ENCODE measurements at places on chromosomes 12 and 14. TPM values are rescaled to one million over a fixed set of nuclear protein-coding genes. Genes with fewer than 3 reads are reported as not detected.

DNA sequence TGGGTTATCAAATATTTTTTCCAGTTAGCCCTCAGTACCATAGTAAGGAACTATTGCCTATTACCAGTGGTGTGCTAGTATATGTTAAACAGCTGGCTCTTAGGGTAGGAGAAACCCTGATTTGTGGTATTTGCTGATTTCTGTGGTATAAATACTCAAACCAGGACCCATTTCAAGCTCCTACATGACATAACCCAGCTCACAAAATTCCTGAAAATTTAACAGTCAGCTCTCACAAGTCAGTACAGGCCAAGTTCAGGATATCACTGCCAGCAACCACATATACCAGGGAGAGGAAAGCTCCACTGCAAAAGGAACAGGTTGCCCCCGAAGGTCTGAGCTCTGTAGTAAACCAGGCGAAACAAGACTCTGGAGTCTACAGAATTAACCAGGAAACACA is 315.3 kb downstream of the NOVA1 start:
- DNase-seq = no peak

DNA sequence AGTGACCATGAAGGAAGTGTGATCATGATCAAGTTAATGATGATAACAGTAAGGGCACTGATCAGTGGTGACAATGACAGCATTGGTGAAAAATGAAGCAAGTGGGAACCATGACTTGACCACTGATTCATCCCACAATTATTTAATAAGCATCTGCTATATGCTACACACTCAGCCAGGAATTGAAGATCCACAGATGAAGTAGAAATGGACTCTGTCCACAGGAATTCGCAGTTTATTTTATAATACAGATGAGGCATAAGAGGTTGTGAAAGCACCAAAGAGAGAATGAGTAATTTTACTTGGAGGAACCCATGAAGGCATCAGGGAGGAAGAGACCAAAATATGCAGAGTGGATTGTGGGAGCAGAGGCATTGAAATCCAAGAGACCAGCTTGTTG is 33.8 kb upstream of the SMUG1 start:
- DNase-seq = no peak

- DNase-seq = no peak
Observed at GRCh38 chr12:68352067-68352466, 19.9 kb upstream of the MDM1 start.

DNA sequence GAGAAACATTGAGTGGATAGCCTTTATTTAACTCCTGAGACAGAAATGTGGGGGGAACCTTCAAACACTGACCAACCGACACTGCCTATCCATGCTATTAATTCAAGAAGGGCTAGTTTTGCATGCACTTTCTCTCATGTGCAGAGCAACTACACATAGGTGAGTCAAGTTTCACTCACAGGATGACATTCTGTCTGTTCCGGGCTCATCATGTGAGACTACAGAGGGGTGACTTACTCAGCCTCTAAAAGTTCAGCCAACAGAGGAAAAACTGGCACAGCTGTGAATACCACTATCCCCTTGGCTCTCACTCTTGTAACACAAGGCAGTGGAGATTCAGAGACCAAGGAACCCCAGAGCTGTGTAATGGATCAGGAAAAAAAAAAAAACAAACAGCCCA is 13.3 kb downstream of the BEST3 start:
- DNase-seq = no peak

DNA sequence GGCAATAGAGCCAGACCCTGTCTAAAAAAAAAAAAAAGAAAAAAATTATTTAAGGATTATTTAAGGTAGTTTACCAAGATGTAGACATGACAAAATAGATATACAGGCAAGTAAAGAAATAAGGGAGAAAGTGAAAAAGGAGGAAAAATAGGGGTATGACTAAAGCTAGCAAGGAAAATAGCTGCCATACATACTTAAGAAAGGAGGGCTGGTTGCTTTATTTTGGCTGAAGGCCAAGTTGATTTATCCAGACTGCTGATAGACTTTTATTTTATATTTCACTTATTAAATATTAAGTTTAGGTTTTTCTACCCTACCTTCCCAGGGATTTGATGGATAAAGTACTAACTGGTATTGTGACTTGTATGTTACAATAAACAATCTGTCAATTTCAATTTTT is 8.3 kb upstream of the AEBP2 start:
- DNase-seq = no peak

DNA sequence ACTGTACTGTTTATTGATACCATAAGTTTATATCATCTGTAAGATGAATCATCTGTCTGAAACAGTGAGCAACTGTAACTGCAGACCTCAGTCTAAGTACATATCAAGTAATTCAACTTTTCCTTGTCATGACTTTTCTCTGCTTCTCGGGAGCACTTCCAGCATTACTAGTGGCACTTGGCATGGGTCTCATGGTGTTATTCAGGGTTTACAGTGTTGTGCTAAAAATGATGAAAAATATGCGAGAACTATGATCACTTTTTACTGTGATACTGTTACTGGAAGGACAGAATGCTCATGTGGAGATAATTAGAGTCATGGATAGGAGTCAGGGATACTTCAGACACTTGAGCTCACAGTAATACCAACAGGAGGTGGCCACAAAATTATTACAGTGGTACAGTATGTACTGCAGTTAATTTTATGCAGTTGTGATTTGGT is 8.3 kb downstream of the KTN1 start:
- no peak for DNase-seq

- no peak for DNase-seq
Observed at GRCh38 chr14:69427596-69427995, 29.1 kb downstream of the SLC39A9 start.

DNA sequence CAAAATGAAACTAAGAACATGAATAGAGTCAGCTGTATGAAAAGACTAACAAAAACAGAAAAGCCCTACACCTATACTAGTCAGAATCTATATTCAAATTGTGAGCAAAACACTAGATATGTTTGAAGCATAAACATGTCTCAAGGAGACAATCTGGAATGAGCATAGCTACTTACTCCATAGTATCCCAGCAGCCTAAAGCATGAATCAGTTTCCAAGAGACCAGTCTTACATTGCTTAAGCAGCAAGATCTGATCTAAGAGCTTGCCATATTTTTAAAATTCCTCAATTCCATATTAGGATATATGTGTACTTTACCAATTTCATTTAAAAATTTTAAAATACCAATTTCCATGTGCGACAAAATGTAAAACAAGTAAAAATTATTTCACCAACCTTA is 7.7 kb downstream of the CAPS2 start:
- no peak for DNase-seq

GRCh38 chr14:87952307-87953094 is 40.5 kb downstream of the GALC start:
- DNase-seq = no peak

DNA sequence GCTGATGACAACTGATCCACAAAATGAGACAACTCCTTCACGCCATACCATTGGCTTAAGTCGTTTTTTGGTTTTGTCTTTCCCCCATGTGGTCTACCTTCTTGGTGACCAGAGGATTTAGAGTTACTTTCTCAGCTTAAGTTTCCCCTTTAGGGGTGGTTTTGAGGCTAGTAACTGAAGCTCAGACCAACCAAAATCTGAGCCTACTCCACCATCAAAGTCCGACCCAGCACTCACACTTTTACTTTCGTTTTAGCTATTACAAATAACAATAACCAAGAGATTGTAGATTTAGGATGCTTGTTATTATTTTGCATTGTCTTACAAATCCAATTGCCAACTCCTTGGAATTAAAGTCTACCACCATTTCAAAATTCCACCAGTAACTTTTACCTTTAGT is 130.6 kb upstream of the MDM1 start:
- no peak for DNase-seq

- no peak for DNase-seq
Observed at GRCh38 chr12:112115259-112116045, 6.9 kb upstream of the NAA25 start.

- DNase-seq = no peak
Observed at GRCh38 chr14:88272390-88273269, 50.4 kb downstream of the KCNK10 start.

DNA sequence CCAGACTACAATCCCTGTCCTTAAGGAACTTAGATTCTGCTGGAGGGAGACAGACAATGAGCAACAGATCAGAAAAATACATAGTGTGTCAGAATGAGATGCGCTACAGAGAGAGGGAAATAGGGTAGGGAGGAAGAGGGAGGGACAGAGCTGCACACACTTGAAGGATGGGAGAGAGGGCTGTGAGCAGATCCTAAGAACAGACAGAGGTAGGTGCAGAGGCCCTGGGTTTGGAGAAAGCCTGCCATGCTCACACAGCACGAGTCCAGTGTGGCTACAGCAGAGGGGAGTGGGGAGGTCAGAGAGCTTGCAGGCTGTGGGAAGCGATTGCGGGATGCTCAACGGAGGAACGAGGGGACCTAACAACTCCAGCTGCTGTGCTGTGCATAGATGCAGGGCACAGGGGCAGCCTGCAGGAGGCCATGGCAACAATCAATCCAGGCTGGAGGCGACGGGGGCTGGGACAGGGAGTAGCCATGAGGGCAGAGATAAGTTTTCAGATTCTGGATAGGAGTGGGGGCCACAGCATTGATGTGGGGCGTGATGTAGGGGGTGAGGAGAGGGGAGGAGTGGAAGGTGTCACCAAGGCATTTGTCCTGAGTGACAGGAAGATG is 20.7 kb downstream of the FAIM2 start:
- DNase-seq = no peak

- DNase-seq = no peak
Observed at GRCh38 chr14:52974406-52974805, 23.6 kb upstream of the FERMT2 start.

GRCh38 chr12:50195832-50196231 is 28.7 kb upstream of the CERS5 start:
- no peak for DNase-seq

DNA sequence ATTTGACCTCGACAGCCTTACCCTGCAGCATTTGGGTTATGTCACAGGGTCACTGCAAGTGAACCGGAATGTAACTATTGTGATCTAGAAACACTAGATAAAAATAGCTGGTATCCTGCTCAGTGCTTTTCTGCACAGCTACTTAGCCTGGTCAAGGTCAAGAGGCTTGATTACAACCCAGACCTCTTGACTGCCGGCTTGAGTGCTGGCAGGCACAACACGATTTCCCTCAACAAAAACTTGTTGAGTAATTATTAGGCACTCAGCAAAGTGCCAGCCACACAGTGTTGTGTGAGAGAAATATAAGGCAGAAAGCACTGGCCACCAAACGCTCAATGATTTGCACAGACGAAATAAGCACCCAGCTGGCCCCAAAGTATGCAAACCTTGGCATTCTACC is 156.7 kb downstream of the NUAK1 start:
- DNase-seq = no peak

DNA sequence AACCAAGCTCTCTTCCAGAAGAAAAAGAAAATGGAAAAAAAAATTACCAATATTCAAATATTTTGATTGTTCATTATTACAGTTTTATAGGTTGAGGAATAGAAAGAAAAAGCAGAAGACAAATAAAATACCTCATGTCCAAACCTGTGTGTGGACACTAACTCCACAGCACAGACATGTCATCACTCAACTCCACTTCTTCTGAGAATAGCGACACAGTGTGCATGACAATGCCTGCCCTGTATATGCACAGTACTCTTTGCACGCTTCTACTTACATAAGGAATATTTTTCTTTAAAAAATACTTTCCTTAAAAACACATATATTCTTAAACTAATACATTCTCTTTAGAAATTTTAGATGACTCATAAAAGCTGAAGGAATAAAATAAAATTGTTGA is 81.1 kb downstream of the HMGA2 start:
- DNase-seq = no peak

GRCh38 chr14:102898776-102899515 is 23.5 kb upstream of the AMN start:
- no peak for DNase-seq

DNA sequence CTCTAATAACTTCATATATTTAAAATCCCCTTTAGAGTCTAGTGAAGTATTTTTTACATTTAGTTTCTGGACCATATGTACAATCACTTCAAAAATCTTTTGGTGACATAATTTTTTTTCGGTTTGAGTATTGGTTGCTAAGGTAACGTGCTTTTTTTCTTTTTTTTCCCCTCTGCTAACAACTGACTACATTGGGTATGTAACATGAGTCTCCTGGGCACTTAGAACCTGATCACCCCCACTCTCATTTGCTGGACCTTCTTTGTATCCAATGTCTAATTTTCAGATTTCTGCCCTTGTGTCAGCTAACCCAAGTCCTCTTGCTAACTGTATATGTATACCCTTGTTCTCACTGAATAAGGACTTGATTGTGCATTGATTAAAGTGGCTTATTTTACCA is 592.9 kb upstream of the FLRT2 start:
- no peak for DNase-seq

DNA sequence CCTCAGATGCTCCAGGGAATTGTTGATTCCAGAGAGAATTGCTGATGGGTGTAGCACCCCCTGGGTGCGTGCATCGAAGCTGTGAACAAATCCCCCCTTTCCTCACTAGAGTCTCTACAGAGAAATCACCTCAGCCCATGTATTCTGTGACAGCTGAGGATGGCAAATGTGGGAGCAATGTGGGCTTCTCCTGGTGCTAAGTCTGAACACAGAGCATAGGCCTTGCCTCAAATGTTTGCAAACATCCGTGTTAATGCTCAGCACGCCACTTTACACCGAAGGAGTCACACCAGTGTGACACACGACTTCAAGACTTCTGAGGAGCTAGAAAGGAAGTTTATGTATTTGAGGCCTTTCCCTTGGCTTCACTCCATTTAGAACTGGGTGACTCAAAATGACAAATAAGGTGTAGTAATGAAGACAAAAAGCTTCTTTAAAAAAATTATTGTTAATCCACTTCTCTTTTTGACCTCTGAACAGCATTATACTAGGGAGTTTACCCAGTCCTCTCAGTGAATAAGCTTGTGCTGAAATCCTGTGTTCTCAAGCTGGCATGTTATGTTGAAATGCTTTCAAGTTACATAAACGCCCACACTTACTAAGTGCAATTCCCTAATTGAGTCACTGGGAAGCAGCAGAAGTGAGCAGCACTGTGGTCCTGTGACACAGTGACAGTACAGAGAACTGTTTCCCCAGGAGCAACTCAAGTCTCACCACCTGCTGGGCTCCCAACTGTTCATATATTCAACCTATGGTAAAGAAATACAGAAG is 92.9 kb downstream of the FAR2 start:
- DNase-seq = no peak

DNA sequence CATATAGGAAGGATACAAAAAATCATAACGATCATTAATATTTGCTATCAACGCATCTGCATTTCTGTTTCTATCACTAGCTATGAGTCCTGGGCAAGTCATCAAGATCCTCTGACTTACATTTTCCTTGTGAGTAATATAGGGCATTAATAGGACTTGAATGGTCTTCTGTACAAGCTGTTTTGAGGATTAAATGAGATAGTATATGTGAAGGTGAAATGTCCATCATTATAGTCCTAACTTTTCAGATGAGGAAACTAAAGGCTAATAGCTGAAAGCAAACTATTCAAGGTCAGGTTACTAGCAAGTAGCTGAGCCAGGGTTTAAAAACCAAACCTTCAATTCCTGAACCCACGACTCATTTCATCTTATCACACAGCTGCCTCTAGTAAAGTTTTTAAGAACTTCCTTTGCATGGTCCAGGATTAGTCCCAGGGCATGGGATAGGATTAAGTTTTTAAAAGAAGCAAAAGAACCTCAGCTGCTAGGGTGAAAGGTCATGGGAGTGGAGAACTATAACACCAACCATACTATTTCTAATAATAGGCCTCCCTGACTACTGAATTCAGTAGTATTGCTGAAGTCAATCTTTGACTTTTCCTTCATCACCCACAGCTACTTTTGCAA is 101.4 kb upstream of the ADAMTS20 start:
- DNase-seq = no peak

Gene LAG3
- 37.3 TPM for polyA plus RNA-seq

Gene DYNLL1
- 304 TPM for polyA plus RNA-seq

Gene MMP14
- not detected for polyA plus RNA-seq

Gene SAMD15
- polyA plus RNA-seq = 0.08 TPM

Gene MGAT4C
- polyA plus RNA-seq = not detected

Gene MIA2
- polyA plus RNA-seq = 27.8 TPM

Measured in CD8-positive, alpha-beta memory T cell (primary cell).